Smooth muscle cell of the umbilical artery (primary cell): ENCODE measurements at places on chromosomes 7 and 10. TPM values are rescaled to one million over a fixed set of nuclear protein-coding genes. Genes with fewer than 3 reads are reported as not detected.

The NEBL gene
- under 0.01 and 0.09 TPM in 2 replicates for total RNA-seq

The SMC3 gene
- total RNA-seq, result 18.4 and 30.6 TPM in 2 replicates

The ANKRD30A gene
- total RNA-seq, result not detected in 2 replicates

The SH2D4B gene
- under 0.01 TPM in 1 of 2 replicates, not detected in the other for total RNA-seq

The FOXP2 gene
- total RNA-seq, result 0.92 and 1.2 TPM in 2 replicates

The SCART1 gene
- 1.5 and 2.7 TPM in 2 replicates for total RNA-seq

The CHCHD3 gene
- 67.7 and 92.9 TPM in 2 replicates for total RNA-seq

The ATG9B gene
- 1.6 and 2.1 TPM in 2 replicates for total RNA-seq

The CREM gene
- total RNA-seq, result 25.4 and 29.7 TPM in 2 replicates

The GSTK1 gene
- 66.2 and 71.6 TPM in 2 replicates for total RNA-seq

The TUBAL3 gene
- not detected in 2 replicates for total RNA-seq

The PNLIP gene
- not detected in 2 replicates for total RNA-seq

The CRPPA gene
- total RNA-seq, result 1.7 and 2.7 TPM in 2 replicates

The PRKG1 gene
- total RNA-seq, result 40.7 and 57.0 TPM in 2 replicates

The CALHM2 gene
- total RNA-seq, result 9.2 and 12.1 TPM in 2 replicates

The SOSTDC1 gene
- under 0.01 and 0.05 TPM in 2 replicates for total RNA-seq

The AKR1C4 gene
- not detected in 2 replicates for total RNA-seq

The CTAGE4 gene
- total RNA-seq, result not detected in 2 replicates

The PTPRE gene
- 2.1 and 9.5 TPM in 2 replicates for total RNA-seq

The CDH23 gene
- under 0.01 TPM in 2 replicates for total RNA-seq

The CYP2C19 gene
- total RNA-seq, result not detected in 2 replicates

The SNCG gene
- 1.8 and 3.3 TPM in 2 replicates for total RNA-seq

The GNGT1 gene
- not detected in 2 replicates for total RNA-seq

The ANKRD7 gene
- total RNA-seq, result 0.59 and 0.97 TPM in 2 replicates

The HOXA10 gene
- total RNA-seq, result 13.7 and 26.7 TPM in 2 replicates

The EXOC4 gene
- total RNA-seq, result 78.4 and 133 TPM in 2 replicates

The GATA3 gene
- total RNA-seq, result not detected in 2 replicates

The HOXA6 gene
- 3.6 and 5.8 TPM in 2 replicates for total RNA-seq

The SFRP4 gene
- total RNA-seq, result 0.14 and 0.89 TPM in 2 replicates

The SUN3 gene
- total RNA-seq, result not detected in 2 replicates

The GPNMB gene
- total RNA-seq, result 37.2 and 104 TPM in 2 replicates

The C10orf53 gene
- total RNA-seq, result not detected in 2 replicates

The TET1 gene
- total RNA-seq, result 4.7 and 5.3 TPM in 2 replicates

The STEAP4 gene
- total RNA-seq, result 0.89 TPM in 1 of 2 replicates, not detected in the other

The TUBB8 gene
- not detected in 2 replicates for total RNA-seq

The SPDYE2B gene
- total RNA-seq, result not detected in 2 replicates

The TSC22D4 gene
- total RNA-seq, result 10.1 and 19.5 TPM in 2 replicates

The GRM3 gene
- not detected in 2 replicates for total RNA-seq

The KCP gene
- 0.09 and 0.30 TPM in 2 replicates for total RNA-seq
